NCI-H1436 (cell line): ENCODE measurements at places on chromosomes 7 and 10.

DNA sequence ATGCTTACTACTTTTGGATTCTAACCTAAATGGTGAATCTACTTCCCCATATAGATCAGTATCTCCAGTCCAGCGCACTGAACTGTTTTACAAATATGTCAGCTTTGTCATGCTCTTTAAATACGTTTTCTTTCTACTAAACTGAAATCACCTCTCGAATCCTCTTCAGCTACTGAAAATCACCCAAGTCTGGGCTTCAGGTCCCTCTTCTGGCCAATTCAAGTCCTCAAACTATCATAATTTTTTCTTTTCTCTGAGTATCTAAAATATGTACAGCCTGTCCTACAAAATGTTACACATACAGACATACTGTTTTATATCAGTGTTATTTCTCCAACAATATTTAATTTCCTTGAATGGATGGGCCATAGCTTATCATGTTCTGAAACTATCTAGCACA is 84.2 kb downstream of the CACNA2D1 start:
- no peak for DNase-seq

DNA sequence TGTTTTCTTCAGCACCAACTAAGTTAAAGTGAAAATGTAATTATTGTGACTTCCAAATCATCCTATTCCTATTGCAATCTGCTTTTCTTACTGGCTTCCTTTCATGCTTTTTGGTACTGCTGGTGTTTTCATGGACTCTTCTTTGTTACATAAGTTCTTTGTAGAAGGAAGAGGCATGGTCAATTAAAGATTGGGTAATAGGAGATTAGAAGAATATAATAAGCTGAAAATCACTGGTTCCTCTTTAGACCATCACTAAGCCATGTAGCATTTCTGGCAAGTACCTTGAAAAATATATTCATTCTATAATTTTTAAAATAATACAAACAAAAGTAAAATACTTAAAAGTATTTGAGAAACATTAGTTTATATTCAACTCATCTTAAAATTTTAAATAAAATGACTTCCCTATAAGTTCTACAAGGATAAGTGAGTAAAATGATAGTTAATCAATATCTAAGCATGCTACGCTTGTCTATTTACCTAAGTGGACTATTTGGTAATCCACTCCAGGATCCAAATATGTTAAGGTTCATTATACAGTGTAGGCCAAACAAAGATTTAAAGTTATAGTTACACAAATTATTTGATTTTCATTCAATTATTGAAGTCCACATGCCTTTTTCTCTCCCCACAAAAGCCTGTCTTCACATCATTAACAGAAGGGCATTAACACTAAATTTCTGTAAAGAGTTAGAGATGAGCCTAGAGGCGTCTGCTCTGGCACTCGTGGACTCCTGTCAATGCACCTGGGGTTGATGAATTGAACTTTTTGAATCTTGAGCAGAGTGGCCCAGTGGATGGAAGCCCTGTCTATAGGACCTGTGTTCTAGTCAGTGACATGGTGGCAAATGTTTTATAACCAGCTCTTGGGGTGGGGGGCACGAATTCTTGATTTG is 408.1 kb downstream of the INHBA start:
- no peak for DNase-seq

DNA sequence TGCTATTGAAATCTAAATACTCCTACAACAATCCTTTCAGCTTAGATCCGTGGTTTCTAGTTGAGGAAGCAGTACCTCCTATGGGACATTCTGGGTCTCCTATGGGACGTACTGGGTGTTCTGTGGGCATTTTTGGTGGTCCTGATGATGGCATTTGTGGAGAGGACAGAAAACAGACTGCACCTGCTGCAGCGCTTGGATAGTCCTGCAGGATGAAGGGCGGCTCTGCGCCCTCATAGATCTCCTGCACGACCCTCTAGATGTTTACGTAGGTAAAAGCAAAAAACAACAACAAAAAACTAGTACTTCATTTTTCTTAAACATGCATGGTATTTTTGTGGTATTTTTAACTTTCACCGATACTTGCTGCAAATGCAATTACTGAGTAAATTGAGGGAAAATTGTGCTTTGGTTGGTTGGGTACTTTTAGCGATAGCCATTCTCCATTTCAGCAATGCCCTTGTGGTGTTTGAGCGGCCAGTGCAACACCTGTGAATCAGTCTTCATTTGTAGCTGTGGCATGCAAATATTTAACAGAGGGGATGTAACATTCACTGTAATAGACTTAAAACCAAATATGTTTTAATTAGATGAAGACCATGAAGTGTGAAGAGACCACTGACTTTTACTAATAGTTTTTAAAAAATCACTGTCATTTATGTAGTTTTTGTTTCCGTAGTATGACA is 461.2 kb downstream of the SDK1 start:
- DNase-seq = no peak

GRCh38 chr10:130372222-130372621 is 236.0 kb downstream of the GLRX3 start:
- no peak for DNase-seq

- no peak for DNase-seq
Observed at GRCh38 chr10:9635691-9636090, 1382.0 kb upstream of the CELF2 start.

- no peak for DNase-seq
Observed at GRCh38 chr10:125761961-125762360, 13.7 kb downstream of the MMP21 start.

- no peak for DNase-seq
Observed at GRCh38 chr10:24847112-24848070, 105.0 kb downstream of the PRTFDC1 start.

- peak; percentile 49 for DNase-seq
Observed at GRCh38 chr7:74606101-74606908, 51.2 kb upstream of the GTF2I start.

DNA sequence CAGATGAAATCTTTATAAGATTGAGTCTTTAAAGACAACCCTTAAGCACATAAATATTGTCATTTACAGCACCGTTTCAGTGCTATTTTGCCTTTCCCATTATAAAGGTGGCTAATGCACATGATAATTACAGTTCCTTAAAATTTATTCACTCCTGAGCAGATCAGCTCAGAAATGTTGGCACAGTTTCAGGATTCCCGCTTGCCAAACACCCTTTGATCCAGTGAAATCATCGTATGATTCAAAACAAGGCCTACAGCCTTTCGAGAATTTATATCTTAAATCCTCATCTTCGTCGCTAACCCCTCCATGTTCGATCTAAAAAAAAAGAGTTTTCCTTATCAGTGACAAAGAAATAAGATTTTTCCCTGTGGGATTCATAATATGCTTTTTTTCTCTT is 14.1 kb upstream of the SOSTDC1 start:
- DNase-seq = no peak

DNA sequence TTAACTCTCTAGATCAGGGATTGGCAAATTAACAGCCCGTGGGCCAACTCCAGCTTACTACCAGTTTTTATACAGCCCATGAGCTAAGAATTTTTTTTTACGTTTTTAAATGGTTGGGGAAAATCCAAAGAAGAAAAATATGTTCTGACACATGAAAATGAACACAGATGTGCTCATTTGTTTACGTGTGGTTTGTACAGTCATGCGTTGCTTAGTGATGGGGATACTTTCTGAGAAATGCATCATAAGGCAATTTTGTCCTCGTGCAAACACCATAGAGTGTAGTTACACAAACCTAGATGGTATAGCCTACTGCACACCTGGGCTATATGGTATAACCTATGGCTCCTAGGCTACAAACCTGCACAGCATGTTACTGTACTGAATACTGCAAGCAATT is 8.3 kb upstream of the SMKR1 start:
- DNase-seq = no peak

DNA sequence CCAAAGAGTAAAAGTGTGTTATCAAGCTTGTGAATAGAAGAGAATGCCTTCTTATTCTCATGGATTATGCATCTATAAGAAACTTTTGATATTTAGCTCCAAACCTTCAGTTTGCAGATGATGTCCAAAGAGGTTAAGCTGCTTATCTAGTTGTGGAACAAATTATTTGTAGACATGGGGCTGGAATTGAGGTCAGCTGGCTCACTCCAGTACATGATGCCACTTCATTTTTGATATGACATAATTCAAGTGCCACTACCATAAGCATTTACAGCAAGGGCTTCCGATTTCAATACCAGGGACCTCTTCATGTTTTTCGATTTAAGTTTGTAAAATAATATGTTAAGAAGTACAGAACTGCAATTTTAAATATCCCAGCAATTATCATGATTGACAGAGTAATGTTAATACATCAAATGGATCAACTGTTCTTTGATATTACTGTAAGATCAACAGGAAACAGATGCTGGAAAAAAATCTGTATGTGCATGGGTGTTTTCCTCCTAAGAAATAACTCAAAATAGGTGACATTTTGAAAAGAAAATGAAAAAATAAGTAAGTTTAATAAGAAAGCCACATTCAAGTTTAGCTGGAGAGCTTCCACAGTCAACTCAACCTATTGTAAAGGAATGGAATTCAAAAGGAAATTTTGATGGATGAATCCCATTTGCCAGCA is 12.7 kb downstream of the FAM3C start:
- DNase-seq = no peak

DNA sequence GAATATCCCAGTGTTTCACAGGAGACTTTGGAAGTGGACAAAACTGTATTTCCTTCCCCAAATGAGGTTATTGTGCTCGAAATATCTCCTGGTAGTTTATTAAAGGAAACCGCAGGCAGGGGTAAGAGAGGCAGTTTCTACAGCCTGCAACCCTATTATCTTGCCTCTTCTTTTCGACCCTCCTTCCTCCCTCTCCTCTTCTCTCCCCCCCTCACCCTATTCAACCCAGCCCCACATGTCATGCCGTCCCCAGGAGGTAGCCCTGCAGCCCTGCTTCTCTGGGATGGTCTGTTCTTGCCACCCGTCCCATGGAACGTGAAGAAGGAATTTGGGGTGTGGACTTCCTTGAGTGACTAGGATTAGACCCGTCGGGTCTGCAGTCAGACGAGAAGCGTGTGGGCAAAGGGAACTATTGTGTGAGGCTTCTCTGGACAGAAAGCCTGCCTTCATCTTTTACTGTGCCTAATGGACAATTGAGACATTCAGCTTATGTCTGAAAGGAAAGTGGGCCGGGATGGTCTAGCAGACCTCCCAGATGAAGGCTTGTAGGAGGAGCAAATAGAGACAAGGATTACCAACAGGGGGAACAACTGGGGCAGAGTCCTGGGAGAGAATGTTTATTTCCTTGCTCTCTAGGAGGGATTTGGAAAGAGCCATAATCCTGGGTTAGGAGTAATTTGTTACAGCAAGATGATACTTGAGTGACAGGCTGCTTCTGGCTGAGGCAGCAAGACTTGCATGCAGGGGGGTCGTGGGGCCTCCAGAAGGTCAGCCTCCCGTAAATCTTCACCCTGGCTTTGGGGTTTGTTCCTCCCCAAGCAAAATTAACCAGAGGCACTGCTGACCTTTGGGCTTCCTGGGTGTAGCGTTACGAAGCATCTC is 77.8 kb downstream of the TCF7L2 start:
- DNase-seq = no peak

DNA sequence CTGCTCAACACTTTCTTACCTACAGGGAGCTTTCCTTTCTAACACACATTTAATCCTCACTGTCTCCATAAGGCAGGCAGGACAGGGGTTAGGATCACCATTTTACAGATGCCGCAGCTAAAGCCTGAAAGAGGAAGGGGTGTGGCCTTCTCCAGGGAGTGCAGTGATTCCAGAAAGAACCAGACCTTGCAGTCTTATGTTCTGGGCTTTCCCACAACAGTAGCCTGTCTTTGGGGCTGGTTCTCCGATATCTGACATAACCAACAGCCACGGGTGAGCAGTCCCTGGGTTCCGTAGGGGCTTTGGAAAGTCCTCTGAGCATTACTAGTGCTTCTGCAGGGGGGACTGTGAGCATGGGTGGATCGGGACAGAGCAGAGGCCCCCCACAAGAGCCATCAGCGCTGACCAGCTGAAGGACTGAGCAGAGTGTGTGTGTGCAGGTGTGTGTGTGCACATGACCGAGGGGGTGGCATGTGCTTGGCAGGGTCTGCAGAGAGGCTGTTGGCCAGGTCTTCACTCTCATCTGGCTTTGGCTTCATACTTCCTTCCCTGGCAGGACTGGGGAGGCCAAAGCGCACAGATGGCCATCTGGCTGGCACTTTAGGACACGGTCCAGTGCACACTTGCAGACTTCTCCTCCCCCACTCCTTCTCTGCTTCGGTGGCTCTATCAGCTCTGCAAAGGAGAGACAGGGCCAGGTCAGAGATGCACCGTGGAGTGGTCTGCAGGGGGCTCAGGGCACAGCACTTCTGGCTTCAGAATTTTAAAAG is 400.3 kb downstream of the RPS24 start:
- DNase-seq = no peak

DNA sequence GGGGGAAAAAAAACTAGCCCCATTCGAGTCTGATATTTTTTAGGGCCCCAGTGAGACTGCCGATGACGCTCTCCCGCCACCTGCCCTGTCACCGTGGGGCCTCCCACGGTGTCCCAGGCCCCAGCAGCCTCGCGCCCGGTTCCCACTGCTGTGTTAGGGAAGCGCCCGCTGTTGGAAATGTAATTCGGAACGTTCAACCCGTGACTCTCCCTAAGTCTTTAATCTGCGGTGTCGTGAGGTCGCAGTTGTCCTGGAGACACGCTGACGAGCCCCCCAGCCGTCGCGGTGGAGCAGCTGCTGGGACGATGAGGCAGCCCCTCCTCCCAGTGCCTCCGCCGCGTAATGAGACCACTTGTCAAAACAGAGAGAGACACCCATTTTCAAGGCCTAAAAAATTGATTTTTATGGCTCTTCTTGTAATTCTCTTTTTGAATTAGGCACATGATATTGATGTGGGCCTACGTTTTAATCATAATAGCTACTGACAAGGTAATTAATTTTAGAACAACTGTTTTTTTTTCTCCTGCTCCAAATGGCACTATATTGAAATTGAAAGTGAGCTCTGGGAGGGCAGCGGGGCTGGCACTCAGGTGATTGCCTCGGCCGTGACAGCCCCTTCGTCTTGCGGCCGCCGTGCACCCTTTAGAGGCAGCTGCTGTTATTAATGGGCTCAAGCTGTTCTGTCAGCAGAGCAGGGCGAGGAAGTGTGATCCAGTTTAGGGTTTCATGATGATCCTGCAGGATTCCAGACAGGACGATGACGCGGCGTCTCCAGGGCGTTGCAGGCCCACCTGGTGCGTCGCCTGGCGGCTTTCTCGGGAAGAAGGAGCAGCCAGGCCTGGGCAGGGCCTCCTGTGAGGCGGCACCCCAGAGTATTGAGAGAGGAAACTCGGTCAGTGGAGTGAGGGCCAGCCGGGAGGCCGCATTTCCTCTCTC is 63.3 kb downstream of the NKX6-2 start:
- DNase-seq = no peak

GRCh38 chr10:80535671-80536360 is 1.9 kb upstream of the SH2D4B start:
- DNase-seq = peak; percentile 83

DNA sequence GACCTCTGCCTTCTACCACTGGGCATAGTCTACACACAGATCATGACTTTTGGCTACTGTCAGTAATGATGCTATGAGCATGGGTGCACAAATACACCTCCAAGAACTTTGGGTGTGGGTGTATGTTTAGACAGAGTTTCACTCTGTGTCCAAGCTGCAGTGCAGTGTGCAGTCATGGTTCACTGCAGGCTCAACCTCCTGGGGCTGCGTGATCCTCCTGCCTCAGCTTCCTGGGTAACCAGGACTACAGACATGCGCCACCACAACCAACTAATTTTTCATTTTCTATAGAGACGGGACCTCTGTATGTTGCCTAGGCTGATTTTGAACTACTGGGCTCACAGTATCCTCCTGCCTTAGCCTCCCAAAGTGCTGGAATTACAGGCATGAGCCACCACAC is 194.4 kb downstream of the NSUN6 start:
- DNase-seq = no peak
